ENCODE measurements at places on chromosomes 1 and 21.
A peak's percentile ranks its signal among the peaks of the same experiment; 100 is the strongest.

DNA sequence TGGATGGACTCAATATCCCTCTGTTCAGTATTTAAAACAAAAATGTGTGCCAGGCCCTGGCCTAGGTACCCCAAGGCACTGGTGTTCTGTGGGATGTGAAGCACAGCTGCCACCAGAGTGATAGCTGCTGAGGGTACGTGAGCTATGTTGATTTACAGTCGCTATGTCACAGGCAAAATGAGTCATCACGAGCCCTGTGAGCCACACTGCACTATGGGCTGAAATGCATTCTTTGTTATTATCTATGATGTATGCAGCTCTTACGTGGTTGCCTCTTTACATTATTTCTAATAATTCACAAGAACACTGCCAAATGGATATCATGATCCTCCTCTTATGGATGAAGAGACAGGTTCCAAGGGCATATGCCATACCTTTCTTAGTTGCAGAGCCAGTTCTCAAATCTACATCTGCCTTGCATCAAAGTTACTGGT, 2.1 kb downstream of the TEX38 start:
- no peak for DNase-seq

- no peak for DNase-seq
Measured at GRCh38 chr1:206895325-206895724, 1.9 kb upstream of the IL24 start.

GRCh38 chr1:106748606-106749005, 307.9 kb upstream of the PRMT6 start:
- DNase-seq: no peak

DNA sequence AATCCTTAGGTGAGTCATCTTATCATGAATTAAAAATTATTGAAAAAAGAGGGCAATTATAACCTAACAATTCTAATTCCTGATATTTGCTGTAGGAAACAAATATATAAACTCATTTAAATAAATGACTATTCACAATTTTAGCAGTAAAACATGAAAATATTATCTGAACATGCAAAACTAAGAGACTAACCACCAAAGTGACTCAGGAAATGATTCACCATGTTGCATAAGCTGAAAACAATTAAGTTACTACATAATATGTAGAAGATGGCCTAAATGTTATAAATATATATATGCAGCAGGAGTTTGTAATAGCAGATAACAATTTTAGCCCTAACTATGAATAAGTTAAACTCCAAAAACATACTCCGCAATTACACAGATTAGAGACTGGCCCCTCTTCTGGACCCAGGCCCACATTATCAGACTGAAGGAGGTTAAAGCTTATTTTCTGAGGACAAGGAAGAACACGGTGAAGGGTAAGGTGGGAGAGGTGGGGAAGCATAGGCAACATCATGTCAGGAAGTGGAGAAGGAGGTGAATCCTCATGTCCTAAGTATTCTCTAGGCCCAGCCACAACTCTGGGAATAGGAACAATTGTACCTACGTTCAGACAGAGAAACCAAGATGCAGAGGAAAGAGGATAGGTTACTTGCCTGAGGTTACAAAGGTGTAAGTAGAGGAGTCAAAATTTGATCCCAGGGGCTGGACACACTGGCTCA, 15.6 kb upstream of the AIM2 start:
- DNase-seq: peak; percentile 33

DNA sequence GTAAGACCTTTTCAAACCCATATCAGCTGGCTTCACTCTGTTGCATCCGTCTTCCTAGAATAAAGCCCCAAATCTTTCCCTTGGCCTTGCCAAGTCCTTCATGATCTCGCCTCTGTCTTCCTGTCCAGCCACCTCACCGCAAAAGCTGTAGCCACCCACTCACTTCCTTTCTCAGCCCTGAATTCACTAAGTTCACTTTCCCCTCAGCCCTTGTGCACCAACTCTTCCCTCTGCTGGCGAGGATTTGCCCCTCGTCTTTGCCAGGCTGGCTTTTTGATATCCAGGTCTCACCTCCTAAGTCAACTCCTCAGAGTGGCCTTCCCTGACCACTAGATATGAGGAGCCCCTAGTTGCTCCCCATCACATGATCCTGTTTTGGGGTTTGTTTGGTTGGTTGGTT, 3.9 kb upstream of the COL16A1 start:
- DNase-seq: no peak

DNA sequence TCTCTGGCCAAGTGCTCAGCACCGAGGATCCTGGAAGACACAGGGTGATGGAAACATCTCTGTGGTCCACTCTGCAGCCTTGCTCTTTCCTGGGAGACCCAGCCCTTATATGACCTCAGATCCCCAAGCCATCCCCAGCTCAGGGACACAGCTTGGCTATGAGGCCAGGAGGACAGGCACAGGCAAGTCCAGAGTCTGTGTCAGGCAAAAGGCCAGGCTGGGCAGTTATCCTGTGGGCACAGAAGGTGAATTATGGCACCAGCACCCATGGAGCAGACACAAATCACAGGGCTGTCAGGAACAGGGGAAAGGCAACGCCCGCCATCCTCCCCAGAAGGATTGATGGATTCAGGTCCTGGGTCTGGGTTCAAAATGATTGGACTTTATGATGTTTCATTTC, 52.1 kb upstream of the SCMH1 start:
- no peak for DNase-seq

GRCh38 chr1:40637470-40638007, 27.9 kb downstream of the RIMS3 start:
- no peak for DNase-seq

- no peak for DNase-seq
Measured at GRCh38 chr1:56436296-56436695, 143.1 kb downstream of the PLPP3 start.

DNA sequence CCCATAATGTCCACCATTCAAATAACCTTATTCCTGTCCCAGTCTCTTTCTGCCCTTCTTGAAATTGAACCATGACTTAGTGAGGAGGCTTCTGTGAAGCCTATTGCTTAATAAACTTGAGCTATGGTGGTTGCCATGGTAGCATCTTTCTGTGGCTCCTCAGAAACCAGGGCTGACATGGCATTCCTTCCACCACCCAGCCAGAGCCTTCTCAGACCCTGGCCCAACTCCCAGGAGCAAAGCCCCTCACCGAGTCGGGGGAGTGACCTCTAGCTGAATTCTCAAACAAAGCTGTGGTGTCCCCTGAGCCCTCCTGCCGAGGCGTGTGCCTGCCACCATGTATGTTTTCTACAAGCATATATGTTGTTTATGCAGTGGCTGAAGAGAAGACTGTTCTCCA, 259.1 kb downstream of the CACNA1E start:
- no peak for DNase-seq

DNA sequence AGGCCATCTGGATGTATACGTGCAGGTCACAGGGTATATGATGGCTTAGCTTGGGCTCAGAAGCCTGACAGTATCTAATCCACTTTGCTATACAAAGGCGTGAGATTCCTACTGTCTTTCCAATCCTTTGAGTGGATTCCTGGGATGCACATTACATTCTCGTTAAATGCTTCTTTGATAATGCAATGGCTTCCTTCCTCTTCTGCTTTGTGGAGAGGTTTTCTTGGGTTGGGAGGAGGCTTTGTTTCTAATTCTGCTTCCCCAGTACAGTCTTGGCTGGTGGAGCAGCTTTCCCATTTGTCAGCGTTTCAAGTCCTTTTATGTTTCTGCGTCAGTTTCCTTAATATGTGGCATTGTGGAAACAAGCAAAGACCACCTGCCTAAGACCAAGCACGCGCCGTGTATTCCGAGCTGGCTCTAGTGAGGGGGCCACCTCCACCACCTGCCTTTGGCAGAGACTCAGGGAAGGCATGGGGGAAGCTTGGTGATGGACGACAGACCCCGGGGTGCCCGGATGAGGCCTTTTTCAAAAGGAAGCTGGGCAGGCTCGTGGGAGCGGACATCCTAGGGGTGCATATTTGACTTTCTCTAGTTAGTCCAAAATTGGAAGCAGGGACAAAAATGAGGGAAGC, 72.7 kb downstream of the WDR4 start:
- no peak for DNase-seq

- no peak for DNase-seq
Measured at GRCh38 chr1:24391882-24392603, 21.5 kb downstream of the STPG1 start.

- no peak for DNase-seq
Measured at GRCh38 chr1:36309397-36309796, 3.2 kb downstream of the SH3D21 start.

DNA sequence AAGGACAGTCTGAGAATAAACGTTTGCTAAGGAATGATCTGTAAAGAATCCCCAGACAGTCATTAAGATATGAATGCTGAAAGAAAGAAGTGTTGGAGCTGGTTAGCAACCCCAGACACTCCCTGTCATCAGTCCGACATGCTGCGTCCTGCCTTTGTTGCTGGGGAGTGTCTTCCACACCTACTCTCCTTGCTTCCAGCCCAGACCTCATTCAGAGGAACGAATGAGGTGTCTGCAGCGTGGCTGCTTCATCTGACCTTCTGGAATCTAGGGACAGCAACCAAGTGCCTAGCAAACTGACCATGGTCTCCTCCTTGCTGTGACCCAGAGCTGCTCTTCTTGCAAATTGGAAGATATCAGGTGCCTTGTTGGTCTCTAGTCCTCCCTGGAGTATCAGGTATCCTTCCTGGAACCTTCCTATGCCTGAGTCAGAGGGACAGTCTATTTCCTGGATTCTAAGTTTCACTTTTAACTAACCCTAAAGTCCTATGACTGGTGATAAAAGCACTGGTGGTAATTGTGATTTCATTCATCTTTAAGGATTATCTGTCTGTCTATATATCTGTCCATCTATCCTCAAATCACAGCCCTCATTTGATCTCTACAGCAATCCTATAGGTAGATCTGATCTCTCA, 45.3 kb downstream of the NFASC start:
- no peak for DNase-seq

DNA sequence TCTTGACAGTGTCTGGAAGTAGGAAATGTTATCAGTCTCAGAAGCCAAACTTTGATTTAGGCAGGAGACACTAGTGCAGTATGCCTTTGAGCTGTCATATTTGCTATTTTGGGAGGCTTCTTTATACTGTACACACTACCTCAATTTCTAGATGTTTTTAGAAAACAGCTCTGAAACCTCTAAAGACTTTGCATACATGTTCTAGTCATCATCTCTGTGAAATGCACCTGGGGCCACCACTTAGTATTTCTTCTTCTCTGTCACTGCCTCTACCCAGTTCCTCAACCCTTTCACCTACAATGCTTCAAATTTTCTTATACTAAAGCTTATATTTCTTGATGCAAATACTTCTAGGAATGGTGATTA, 29.1 kb upstream of the PLA2G4A start:
- no peak for DNase-seq

DNA sequence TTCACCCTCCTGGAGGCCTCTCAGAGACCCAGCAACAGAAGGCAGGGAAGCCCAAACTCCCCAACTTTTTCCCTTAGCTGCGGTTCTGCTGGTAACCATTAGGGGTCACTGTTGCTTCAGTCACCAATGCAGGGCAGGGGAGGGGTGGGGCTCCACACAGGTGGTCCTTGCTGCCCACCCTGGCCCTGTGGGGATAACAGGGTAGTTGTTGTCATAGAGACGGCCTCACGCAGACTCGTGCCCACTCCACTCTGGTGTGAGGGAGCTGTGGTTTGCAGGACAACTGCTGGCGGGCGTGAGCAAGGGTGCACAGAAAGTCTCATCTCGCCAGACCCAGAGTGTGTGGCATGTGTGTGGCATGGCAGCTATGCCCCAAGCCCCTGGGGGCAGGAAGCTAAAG, 19.9 kb downstream of the INSRR start:
- DNase-seq: no peak

- DNase-seq: no peak
Measured at GRCh38 chr1:162682013-162682419, 49.8 kb downstream of the DDR2 start.

- no peak for DNase-seq
Measured at GRCh38 chr1:159493354-159493753, 42.5 kb downstream of the OR10J5 start.

GRCh38 chr1:176551146-176551545, 88.2 kb downstream of the PAPPA2 start:
- no peak for DNase-seq

DNA sequence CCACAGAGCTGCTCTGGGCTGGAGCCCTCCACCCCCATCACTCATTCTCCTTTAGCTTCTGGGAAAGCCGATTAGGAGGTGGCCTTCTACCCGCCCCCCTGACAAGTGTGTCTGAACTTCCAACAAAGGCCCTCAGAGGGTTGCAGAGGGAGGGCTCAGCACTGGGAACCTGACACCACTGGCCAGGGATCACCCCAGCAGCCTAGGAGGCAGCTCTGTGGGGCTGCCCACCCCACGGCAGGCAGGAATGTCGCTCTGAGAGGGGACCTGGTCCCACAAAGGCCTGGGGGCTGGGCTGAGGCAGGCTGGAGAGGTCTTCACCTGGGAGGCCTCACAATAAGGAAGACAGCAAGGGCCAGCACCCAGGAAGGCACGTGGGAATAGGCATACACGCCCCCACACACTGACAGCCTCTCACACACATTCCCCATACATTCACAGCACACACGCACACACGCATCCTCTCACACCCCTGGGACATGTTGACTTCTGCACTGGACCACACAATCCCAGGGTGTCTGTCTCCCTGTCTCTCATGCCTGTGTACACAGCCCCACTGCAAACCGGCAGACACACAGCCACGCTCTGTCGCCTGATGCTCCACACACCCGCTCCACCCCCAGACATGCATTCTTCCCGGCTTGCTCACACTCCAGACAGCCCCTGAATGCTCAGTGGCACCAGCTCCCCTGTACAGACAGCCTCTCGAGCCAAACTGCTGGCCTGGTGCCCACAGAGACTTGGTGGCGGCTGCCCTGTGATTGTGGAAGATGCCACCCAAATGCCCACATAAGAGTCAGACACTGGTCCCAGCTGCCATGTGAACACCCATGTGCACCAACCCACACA, 30.7 kb downstream of the DMBX1 start:
- DNase-seq: no peak

DNA sequence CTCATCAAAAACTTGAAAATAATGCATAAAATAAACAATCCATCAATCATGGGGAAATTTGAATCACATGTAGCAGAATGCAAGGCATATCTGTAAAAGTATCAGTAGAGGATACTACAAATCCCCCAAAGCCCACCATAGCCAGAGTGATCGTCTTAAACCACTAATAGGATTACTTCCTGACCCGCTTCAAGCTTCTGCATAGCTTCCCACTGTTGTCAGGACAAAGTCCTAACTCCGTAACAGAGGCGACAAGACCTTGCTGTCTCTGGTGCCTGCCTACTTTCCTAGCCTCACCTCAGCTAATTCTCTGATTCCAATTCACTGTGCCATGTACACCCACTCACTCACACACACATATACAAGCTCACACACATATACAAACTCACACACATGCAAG, 161.2 kb upstream of the NFIA start:
- DNase-seq: no peak

DNA sequence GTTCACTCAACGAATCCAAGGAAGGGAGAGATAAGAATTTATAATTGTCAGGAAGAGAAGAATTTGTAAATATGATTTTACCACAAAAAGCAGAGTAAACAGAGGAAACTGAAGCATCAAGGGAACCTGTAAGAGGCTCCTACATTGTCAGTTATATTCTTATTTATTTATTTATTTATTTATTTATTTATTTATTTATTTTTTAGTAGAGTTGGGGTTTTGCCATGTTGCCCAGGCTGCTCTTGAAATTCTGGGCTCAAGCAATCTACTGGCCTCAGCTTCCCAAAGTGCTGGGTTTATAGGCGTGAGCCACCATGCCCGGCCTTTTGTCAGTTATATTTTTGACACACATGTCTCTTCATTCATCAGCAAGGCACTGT, 47.1 kb downstream of the FCRL3 start:
- no peak for DNase-seq

All from AG04449 (cell line).